SHP77 (cell line): ENCODE measurements at places on chromosomes 4 and X.

DNA sequence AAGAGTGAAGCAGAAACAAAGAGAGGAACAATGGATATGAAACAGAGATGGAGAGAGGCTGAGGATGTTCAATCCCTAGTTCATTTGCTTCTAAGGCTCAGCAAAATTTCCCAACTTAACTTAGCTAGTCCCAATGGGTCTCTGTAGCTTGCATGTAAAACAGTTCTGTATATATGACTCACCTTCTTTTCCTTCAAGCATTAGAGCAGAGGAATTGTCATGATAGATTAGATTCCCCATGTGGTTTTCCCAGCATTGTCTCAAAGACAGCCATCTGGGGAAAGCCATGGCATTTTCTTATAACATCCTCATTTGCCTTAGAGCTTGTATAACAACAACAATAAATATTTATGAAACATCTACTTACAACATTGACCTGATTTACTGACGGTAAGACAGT, 93.9 kb upstream of the GATB start:
- DNase-seq: no peak

- no peak for DNase-seq
These were observed 140.8 kb upstream of the AGA start for GRCh38 chr4:177582992-177583391.

GRCh38 chrX:149129767-149130166, 375.3 kb downstream of the IDS start:
- no peak for DNase-seq

GRCh38 chr4:5773271-5773555, 62.2 kb downstream of the EVC start:
- DNase-seq: no peak

- DNase-seq: peak; percentile 37
These were observed 11.9 kb downstream of the G6PD start for GRCh38 chrX:154534526-154535322.

DNA sequence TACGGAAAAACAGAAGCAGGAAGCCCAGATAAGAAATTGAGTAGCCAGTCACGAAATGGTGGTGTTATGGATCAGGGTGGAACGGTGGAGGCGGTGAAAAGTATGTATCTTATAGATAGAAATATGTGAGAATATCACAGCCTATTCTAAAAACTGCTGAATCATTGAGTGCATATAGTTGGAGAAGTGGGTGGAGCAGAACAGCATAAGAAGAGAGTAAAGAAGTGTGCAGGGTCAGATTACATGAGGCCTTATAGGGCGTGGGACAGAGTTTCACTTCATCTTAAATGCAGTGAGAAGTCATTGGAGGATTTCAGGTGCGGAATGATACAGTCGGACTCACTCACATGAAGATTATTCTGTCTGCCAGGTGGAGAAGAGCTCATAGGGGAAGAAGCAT, 293.1 kb downstream of the TRIML1 start:
- DNase-seq: no peak

- DNase-seq: no peak
These were observed 10.4 kb upstream of the GABRE start for GRCh38 chrX:151984902-151985301.

DNA sequence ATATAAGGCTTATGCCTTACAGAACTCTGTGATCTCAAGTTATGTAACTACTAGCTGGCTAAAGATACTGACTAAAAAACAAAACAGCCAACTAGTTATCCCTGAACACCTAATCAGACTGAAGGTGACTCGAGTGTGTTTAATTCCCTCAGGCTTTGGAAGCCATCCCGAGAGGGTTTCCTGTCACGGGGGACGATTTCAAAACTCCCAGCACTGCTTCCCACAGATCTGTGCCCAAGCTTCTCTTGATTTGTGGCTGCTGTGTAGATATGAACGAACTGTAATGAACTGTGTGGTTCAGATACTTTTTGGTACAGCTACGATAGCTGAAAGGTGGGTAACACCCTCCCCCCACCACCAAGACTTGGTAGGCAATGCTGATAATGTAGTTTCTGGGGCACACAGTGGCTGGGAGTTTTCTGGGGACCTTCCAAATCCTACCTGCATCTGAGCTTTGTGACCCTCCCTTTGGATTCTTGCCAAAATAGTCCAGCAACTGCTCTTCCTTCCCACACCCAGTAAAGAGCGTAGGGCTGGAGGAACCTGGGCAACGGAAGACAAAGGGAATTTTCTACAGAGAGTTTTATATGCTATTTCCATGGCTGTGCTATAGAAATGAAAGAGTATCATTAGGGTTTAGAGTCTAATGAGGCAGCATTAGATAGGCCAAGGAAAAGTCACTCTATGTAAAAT, 148.8 kb downstream of the MGST2 start:
- DNase-seq: peak; percentile 33

DNA sequence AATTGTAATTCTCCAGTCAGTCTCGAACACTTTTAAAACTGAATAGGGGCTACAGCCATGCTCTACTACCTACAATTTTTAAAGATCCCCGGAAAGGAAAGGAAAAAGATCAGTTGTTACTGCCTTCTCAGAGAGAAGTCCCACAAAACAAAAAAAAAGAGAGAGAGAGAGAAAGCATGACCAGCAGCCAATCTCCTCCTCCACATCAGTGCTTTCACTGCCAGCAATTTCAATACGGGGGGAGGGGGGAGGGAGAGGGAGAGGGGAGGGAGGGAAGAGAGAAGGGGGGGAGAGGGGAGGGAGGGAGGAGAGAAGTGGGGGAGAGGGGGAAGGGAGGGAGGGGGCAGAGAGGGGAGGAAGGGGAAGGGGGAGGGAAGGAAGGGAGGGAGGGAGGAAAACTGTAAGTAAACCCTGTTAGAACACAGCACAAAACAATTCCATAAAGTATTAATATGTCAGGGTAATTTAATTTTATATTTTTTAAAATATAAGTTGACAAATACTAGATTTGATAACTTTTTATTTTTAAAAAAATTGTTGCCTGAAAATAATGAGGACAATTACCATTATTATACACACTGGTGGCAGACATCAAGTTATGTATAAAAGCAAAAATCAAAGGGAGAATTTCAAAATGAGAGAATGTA, 108.0 kb downstream of the LRBA start:
- DNase-seq: no peak

DNA sequence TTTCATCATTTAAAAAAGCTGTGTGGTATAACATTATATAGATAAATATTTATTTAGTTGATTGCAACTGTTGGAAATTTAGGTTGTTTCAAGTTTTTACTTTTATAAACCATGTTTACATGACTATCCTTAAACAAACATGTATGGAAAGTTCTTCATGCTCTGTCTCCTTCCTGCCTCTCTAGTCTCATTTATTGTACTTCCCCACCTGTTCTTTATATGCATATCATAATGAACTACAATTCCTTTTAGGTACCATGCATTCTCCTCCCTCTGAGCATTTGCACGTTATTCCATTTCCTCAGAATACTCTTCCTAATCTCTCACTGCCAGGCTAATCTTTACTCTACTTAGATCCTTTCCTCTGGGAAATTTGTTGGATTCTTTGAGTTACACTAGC, 16.9 kb upstream of the ADH6 start:
- no peak for DNase-seq

- no peak for DNase-seq
These were observed 242.4 kb downstream of the NDST4 start for GRCh38 chr4:114870987-114871386.

DNA sequence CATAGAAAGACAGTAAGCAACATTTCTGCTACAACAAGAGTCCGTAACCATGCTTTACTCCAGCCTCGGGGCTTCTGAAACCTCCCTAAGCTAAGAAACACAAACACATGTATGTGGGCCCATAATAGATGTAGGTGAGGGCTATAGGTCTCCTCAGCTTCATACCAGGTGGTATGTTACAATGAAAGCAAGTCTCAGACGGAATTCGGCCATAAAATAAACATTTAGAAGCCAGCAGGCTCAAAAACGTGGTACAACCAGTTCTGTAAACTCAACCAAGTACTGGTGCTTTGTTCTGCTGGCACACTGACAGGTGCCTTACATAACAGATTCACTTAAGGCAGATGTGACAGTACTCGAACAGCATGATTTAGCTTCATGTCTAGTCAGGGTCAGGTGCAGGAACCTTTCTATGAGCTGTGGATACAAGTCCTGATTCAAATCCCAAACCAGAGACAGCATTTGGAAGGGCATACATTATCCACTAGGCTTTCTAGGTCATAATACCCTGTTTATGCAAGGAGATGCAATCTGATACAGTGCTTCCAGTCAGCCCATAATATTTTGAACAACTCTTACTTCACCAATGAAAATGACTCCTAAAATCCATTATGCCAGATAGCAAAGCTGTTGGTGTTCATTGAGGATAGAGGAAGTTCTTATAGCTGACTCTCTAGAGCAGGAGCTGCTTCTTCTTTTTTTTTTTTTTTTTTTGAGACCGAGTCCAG, 113.8 kb upstream of the ENPP6 start:
- DNase-seq: peak; percentile 53

DNA sequence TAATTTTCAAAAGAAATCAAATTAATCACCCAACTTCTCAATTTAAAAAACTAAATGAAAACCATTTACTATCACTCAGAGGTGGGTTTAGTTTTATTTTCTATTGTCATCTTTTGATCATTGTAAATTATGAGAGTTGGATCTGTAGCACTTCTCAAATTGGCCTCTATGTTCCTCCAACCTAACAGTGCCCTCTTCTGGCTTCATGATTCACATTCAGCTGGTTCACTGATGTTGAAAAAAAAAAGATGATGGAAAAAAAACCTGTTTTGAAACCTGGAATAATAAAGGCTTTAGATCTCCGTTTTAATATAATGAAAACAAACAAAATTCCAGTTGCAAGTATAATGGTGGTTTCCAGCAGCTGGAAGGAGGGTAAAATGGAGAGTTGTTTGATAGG, 2.4 kb upstream of the NBDY start:
- peak; percentile 25 for DNase-seq

DNA sequence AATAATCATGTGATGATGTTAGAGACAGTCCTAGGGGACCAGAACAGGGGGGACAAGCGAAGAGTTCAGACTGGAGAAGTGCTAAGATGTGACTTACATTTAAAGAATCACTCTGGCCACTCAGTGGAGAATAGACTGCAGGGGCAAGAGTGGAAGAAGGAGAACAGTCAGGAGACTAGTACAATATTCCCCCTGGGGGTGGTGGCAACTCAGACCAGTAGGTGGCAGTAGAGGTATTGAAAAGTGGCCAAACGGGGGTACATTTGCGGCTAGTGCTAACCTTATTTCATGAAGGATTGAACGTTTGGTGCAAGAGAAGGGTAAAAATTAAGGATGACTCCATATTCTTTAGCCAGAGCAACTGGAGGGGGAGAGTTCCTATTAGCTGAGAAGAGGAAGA, 2.7 kb upstream of the BMX start:
- peak; percentile 45 for DNase-seq

- DNase-seq: no peak
These were observed 671 bp upstream of the FHIP1A start for GRCh38 chr4:151408380-151408629.

DNA sequence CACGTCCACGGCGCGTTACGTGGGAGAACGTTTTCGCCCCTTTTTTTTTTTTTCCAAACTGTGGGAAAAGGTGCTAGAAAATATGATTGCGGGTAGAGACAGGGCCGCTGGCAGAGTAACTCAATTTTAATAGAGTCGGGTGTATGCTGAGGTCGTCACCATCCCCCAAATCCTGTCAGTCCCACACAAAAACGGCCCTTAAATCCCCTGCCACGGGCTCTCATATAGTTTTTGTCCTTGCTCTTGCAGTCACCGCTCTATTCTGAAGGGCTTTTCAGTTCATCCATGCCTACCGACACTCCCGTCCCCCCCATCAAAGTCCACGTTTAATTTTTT, 796 bp upstream of the MED14 start:
- peak; percentile 33 for DNase-seq

DNA sequence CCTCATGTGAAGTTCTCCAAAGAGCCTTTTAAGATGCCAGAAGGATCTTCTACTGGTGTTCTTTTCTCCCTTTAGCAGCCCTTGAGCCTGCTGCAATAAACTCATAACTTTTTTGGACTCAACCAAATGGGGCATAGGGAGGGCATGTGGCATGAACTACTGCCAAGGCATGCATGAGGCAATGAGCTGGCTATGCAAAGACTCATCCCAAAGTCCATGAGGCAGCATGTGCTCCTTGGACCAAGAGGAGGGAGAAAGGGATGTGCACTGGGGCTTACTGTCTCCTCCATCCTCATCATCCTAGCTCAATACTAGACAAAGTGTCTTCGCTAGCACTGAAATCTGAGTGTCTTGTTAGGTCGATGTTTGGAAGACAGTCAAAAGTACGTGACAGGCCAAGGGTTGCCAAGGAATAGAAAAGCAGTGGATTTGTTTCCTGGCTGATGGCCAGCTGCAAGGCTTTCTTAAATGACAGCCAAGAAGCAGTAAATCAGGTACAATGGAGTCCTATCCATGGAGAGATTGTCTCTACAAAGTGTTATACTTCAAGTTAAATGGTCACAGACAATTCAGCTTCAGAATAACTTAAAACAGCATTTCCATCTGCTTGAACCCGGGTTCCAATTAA, 44.5 kb upstream of the ATXN3L start:
- DNase-seq: no peak

DNA sequence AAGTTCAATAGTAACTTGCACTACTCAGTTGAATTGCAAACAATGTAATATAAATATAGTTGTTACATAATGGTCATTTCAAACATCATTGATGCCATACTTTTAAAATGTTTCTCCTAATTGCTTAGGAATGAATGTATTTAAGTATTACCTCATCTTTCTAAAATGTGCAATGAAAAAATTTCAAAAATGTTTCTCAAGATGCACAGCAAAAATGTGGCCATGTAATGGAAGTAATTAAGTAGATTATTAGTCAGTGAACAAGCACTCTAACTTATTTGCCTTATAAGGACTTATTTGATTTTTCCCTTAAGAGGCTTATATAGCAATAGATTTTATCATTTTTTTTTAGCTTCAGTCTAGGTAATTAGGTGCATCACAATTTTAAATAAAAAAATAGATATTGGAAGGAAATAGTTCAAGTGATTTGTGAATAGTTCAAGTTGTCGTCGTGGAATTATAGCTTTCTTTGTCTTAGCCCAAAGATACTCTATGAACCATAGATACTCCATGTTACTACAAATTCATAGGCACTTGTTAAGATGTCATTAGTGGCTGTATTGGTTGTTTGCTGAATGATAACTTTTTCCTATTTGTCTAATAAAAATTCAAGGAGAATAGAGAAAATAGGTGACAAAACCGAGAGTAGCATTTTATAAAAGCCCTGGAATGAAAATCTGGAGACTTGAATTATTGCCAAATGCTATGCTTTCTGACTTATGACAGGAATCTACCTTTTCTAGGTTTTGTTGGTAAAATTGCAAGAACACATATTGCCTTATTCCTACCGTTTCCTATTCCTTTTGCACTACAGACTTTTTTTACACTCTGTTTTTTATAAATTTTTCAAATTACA, 118.5 kb downstream of the TLL1 start:
- DNase-seq: no peak

DNA sequence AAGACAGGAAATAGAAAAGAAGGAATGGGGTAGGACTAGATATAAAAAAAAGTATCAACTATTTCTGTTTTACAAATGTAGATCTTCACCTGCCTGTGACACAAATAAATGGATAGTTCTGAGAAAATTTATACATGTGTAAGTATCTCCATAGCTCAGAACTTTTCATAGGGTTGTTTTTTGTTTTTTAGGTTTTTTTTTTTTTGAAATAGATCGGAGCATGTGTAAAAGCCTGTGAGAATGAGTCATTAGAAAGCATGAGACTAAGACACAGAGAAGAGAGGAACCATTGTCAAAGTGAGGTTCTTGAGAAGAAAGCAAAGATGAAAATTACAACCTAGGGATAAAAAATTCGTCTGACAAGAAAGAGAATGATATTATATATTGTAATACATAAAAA, 481.6 kb downstream of the PABPC4L start:
- no peak for DNase-seq
